Stimulated activated CD4-positive, alpha-beta T cell treated with anti-CD3 and anti-CD28 coated beads, Interleukin-12 subunit alpha, Interleukin-12 subunit beta, amount 100 ng/mL, for 48 hours (primary cell): ENCODE measurements at places on chromosomes 5 and 9.
A peak's percentile ranks its signal among the peaks of the same experiment; 100 is the strongest.

DNA sequence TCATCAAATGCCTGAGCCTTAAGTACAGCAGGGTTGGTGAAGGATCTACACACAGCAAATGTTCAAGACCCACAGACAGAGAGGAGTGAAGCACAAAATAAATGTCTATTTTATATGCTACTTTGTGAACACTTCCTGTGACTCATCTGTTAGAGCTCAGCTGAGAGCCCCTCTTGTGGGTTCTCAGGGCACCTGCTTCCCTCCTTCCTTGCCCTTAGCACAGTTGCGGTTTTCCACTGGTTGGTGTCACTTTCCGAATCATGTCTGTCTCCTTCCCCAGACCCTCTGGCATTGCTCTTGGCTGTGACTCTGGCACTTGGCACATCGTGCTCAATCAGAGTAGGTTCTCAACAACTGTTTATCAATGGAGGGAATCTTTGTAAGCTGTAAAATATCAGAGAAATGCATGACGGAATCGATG is 128.5 kb upstream of the STC2 start:
- DNase-seq, result no peak

- no peak for DNase-seq
Observed at GRCh38 chr5:72107131-72107900, at the start of gene MAP1B. TSS of gene MAP1B (plus strand) at chr5:72107475. CDS start at chr5:72107532, 57 bp downstream.

GRCh38 chr5:113048931-113049330 is 72.3 kb downstream of the DCP2 start:
- DNase-seq, result no peak

GRCh38 chr9:99030092-99030511 is 74.8 kb upstream of the TGFBR1 start:
- DNase-seq, result no peak

GRCh38 chr5:91403438-91403837 is 20.3 kb upstream of the ARRDC3 start:
- no peak for DNase-seq

DNA sequence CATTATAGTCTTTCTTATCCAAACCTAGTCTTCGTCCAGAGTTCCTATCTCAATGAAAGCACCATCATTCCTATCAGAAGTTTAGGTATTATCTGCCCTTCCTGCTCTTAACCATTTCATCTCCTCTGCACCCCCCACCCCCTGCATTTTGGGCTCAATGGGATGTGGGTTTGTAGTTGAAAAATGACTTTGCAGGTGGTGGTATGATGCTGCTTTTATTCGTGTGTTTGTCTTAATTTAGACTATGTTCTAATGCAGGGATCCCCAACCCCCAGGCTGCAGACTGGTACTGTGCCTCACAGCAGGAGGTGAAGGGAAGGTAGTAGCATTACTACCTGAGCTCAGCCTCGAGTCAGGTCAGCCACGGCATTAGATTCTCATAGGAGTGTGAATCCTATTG is 49.4 kb upstream of the ZNF608 start:
- DNase-seq, result no peak

DNA sequence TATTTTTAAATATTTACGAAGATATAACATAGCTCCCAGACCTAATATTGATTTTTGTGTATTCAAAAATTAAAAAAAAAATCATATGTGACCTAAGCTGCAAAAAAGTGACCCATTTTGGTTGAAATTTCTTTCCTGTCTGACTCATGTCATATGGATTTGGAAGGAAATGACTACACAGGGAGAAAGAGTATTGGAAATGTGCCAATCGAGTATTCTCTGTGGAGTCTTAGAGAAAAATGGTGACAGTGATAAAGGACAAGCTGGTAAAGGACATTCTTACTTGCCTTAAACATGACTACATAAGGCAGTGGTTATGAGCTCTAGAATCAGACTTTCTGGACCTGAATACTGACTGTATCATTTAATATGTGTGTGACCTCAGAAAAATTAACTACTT is 262.9 kb upstream of the PTPRD start:
- DNase-seq, result no peak

DNA sequence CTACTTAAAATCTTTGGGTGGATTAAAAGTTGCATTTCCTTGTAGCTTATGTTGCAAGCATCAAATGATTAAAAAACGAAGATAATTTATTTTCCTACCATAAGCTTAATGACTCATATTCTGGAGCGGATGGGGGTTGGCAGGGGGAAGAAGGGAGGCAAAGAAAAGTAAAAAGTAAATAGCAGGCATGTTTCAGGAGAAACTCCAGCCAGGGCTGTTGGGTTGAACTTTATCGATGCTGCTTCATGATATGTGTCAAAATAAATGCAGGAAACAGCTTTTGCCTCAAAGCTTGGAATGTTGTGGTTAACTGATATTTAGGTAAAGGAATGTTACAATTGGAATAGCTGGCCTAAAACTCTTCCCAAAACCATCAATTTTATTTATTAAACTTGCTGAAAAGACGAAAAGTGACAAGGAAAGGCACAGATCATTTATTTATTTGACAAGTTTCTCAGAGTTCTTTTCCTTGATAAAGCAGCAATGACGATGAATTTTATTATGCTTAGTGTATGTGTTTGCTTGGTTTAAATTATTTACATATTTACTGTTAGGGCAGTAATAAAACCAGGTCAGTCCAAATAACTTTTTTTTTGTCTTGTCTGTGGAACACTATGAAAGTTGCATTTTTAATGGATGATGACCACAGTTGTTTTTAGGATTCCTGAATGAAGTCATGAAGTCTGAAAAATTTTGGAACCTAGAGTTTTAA is 177.9 kb downstream of the PCSK1 start:
- no peak for DNase-seq

- DNase-seq, result no peak
Observed at GRCh38 chr5:115389799-115390382, 93.4 kb upstream of the CCDC112 start.

- DNase-seq, result no peak
Observed at GRCh38 chr9:136745389-136746154, 2.8 kb downstream of the LCN6 start.

- no peak for DNase-seq
Observed at GRCh38 chr5:76099286-76099702, 16.1 kb downstream of the SV2C start.

GRCh38 chr5:172144931-172145869 is 42.8 kb downstream of the STK10 start:
- DNase-seq, result no peak

GRCh38 chr5:155605920-155606319 is 592.4 kb downstream of the KIF4B start:
- no peak for DNase-seq

DNA sequence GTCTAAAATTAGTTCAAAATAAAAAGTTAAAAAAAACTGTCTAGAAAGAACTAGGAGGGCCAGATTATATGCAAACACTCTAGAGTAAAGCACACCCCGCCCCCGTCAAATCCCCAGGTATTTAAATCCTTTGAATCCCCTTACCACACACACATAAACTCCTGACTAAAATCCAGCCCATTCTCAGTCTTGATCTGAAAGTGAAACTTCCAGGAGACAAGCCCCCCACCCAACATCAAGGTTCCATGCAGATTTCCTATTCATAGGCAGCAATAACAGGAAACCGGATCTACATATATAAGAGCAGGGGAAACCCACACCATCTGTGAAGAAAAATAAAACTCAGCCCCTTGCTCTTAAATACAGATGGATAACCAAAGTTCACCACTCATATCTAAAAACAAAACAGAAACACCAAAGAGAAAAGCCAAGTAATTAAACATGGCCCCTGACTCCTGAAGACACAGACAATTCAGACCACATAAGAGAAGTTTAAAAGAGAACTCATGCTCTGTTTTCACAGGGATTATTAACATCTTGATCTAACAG is 42.3 kb downstream of the MARCHF3 start:
- DNase-seq, result peak; percentile 20
